Transverse colon (tissue), 4 donors: ENCODE measurements at places on chromosomes 12 and 14. TPM values are rescaled to one million over a fixed set of nuclear protein-coding genes. Genes with fewer than 3 reads are reported as not detected.

DNA sequence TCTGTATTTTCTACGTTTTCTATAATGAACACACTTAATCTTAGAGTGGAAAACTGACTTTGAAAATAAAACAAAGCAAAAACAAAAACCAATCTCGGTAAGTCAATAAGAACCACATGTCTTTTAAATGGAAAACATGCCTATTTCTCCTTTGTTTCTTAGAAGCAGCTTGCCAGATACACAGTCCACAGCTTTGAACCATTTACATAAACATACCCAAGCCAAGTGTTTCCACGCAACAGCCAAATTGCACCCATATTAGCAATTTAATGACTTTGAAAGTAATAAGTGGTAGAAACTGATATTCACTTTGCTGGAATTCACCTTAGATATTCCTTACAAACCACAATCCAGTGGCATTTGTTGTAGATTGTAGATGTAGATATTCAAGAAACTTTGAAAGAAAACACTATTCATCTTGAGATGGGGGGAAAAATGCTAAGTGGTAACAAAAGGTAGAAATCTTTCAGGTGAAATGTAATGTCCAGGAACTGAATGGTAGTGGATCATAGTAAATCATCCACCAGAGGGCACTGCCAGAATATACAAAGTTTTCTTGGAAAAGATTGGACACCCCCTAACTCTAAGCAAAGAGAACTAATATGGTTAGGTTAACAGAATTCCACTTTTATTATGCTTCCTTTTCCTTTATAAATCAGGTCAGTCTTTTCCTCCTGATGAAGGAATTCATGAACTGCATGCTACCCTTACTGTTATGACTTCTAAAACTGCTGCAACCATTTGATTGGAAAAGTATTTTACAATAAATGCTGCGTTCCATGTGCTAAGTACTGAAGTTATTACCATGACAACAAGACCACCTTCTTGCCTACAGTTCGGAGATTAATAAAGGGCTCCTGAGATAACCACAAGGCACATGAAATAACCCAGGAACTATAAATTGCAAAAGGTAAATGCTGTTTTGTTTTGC is 69.8 kb downstream of the RERG start:
- no peak for DNase-seq

DNA sequence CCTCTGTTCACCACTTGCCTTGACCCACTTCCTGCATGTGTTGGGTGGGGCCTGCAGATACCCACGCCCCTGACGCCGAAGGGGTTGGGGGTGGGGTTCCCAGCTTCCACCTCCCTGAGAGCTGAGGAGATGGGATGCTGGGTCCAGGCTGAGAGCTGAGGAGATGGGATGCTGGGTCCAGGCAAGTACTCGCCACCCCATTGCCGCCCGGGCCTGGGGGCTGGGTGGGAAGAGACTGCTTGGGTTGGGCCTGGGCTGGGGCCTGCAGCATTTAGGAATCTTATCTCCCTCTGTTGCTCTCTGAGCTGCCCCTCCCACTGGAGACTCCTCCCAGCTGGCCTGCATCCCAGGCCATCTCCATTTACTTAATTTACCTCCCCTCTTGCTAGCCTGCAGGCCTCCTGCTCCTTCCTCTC is 17.4 kb downstream of the TEAD4 start:
- DNase-seq = no peak

- no peak for DNase-seq
Observed at GRCh38 chr14:95111507-95112164, 45.7 kb downstream of the DICER1 start.

- no peak for DNase-seq
Observed at GRCh38 chr12:94405413-94406116, 54.1 kb downstream of the CEP83 start.

GRCh38 chr12:13102461-13103195 is 839 bp downstream of the GSG1 start:
- DNase-seq = no peak

GRCh38 chr14:71348394-71348793 is 441.1 kb downstream of the PCNX1 start:
- DNase-seq = no peak

- DNase-seq = no peak
Observed at GRCh38 chr12:39367494-39367893, 75.4 kb downstream of the KIF21A start.

- DNase-seq = no peak
Observed at GRCh38 chr14:38723277-38723676, 379.8 kb downstream of the SEC23A start.

- peak; percentile 75 for DNase-seq
Observed at GRCh38 chr12:124828264-124829007, 35.2 kb downstream of the SCARB1 start.

- DNase-seq = no peak
Observed at GRCh38 chr14:103360548-103360947, 24.7 kb upstream of the MARK3 start.

DNA sequence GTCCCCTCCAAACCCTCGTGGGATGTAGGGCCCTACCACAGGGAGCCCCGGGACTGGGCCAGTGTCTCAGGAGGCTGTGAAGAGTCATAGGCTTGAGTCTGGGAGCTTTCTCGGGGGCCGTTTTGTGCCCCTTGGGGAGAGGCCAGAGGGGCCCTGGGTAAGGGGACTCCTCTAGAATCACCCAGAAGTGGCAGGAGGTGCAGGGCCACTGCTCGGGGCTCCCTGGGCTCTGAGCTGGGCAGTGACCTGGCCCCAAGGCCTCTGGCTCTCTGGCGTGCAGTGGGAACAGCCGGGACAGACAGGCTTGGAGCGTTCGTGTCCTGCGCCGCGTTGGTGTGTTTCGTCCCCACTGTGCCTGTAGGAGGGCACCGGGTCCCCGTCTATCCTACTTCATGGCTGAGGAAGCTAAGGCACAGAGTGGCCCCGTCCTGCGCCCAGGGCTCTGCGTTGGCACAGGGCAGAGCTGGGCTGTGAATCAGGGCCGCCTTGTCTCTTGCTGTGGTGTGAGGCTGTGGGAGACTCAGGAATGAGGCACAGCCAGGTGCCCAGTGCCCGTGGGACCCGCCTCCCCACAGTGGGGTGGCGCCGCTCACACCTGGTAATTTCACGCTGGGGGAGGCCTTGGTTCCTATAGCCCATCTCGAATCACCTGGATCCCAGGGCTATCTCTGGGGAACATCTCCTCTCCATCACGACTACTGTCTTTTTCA is 23.8 kb upstream of the KIF26A start:
- no peak for DNase-seq

DNA sequence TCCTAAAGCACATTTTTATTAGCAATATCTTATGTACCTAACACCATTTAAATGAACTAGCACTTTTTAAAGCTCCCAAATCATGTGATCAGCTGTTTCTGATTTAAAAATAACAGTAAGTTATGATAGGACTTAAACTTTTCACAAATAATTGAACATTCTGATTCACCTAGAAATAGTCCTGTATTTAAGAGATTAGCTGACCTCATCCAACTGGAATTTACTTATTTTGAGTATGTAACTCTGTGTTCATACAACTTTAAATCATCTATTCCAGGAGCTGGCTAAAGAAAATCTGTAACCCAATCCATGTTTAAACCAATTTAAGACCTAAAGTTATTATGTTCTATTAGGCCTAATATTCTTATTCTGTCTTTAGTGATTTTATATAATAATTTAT is 184.3 kb downstream of the CCDC91 start:
- no peak for DNase-seq

DNA sequence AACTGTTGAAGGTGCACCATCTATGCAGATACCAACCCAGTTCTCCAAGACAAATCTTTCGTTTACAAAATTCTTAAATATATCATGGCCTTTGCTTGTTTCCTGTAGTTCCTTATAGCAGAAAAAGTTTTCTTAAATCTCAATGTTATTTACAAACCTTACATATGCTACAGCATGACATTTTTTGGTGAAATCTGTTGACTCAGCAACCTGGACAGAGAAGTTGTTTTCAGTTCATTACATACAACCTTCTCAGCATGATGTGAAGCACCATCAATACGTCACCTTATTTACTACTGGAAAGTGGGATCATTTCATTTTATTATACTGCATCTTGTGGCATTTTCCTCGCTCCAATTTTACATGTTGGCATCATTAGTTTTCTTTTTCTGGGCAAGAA is 231.9 kb downstream of the SLC16A7 start:
- DNase-seq = no peak

GRCh38 chr12:15268927-15269552 is 47.8 kb upstream of the RERG start:
- peak; percentile 17 for DNase-seq

DNA sequence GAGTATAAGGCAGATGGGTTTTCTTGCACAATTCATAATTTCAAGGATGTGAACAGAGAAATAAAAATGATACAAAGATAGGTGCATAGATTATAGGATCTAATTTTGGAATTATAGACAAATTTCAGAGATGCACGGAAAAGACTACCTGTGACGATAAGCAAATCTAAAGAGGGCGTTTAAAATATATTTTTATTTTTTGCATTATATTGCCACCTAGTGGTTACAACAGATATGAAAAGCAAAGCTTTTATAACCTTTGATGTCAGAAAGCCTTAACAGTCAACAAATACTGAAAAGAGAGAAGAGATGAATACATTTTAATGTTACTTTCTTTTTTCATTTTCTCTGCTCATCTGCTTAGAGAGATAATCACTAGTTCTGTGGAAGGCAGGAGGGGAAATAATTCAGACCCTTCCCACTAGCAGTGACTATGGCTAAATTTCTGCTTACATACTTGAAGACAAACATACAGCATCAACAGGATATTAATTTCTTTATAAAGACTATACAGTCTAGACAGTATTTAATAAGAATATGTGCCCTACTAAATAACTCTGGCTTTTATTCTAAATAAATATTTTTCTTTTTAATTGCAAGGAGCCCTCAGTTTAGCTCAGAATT is 46.3 kb downstream of the NTS start:
- no peak for DNase-seq

GRCh38 chr12:58703866-58704265 is 216.4 kb downstream of the LRIG3 start:
- DNase-seq = no peak

DNA sequence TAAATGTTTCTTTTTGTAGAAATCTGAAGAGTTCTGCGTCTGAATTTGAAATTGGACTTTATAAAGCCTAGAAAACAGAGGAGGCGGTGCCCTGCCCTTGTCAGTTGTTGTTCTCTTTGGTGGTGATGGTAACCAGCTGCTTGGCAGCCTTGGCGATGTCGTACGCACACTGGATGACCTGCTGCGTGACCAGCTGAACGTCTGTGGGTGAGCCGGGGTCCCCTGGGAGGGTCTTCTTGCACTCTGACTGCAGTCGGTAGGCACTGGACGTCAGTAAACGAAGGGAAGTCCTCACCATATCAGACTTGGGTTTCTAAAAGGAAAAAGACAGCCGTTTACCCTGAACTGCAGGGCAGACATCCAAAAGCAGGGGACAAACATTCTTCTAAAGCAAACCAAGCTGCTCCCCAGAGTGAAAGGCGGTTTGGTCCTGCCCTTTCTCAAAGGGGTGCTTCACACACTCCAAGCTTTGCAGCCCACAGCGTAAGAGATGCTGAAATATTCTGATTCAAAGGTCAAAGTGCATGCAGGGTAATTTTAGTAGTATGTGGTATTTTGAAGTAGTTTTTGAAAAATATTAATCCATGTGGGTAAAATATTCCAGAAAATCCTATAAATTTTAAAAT is 32.9 kb downstream of the TCHP start:
- no peak for DNase-seq

DNA sequence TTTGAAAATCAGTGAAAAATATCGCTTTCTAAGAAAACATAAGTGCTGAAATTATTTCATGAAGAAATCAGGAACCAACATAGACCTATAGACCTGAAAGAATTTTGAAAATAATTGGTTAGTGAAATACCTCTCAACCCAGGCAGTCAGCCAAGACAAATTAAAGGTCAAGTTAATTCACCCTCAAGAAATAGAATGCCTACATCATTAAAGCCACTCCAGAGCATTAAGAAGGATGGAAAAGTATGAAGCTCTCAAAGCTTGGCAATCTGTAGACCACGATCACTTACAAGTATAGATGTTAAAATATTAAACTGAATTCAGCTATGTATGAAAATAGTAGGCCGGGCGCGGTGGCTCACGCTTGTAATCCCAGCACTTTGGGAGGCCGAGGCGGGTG is 48.3 kb downstream of the SFSWAP start:
- DNase-seq = no peak

DNA sequence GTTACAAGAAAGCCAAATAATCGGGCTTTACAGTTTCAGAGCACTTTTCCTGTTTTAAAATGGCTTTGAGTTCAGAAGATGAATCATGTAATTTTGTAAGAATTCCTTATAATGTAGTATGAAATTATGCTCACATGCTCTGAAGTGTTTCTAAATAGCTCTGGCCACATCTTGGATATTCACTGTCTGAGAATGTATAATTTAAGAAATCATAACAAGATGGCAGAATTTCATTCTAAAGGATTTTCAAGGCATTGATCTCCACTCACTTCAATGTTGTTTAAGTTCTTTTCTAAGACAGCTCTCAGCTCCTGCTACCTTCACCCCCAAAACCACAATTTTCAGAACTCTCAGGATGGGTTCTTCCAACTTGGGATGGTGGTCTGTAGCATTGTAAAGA is 180.1 kb downstream of the DACT1 start:
- DNase-seq = no peak

DNA sequence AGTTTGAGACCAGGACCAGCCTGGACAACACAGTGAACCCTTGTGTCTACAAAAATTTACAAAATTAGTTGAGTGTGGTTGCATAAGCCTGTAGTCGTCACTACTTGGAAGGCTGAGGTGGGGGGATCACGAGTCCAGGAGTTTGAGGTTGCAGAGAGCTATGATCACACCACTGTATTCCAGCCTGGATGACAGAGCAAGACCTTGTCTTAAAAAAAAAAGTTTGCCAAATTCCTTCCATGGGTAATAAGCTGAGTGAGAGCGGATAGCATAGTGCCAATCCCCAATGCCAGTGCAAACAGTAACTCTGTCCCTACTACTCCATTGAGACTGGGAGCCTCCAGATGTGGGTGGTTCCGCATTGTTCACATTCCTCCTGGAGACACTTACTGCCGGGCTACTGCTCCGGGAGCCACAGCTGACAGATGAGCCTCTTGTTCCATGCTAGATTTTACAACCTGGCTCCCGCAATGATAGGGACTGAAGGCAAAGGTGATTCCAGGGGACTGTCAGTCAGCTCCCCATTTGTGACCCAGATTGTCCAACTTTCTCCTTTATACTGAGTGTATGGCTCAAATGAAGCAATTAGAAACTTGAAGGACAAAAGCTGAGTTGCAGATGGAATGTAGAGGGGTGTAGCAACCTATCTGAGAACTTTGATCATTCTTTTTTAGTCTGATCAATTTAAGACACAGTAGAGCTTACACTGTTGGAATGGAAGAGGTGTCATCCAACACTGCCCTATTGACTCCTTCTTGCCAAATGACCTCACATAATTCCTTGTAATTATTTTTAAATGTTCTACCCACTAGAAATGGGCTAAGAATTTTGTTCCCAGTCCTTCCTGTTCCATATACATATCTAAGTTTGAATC is 13.4 kb upstream of the FRMD6 start:
- DNase-seq = no peak

GRCh38 chr12:48818831-48819590 is 715 bp downstream of the CACNB3 start:
- peak; percentile 52 for DNase-seq

Gene RNASE3
- total RNA-seq = not detected

Gene NOVA1
- total RNA-seq = 20.2 TPM

Gene PRPF40B
- total RNA-seq = 3.7 TPM

Gene DDX24
- 91.6 TPM for total RNA-seq

Gene GZMH
- 4.0 TPM for total RNA-seq

Gene SLC17A8
- total RNA-seq = 21.8 TPM

Gene PARPBP
- 4.1 TPM for total RNA-seq

Gene MYRFL
- not detected for total RNA-seq

Gene FAR2
- 66.9 TPM for total RNA-seq

Gene CMA1
- not detected for total RNA-seq

Gene TSPAN8
- total RNA-seq = 217 TPM

Gene BIN2
- 28.8 TPM for total RNA-seq

Gene RAB2B
- 24.5 TPM for total RNA-seq

Gene C14orf132
- 4.2 TPM for total RNA-seq
